ENCODE measurements at places on chromosomes 2 and 18.

GRCh38 chr18:1438458-1438910 lies 533.8 kb downstream of the ADCYAP1 start:
- no peak for DNase-seq

- no peak for DNase-seq
Observed at GRCh38 chr2:223980397-223980735, 23.1 kb downstream of the MRPL44 start.

GRCh38 chr2:160687629-160688028 lies 194.0 kb upstream of the RBMS1 start:
- no peak for DNase-seq

GRCh38 chr2:176873403-176873802 lies 339.2 kb upstream of the HNRNPA3 start:
- DNase-seq = no peak

DNA sequence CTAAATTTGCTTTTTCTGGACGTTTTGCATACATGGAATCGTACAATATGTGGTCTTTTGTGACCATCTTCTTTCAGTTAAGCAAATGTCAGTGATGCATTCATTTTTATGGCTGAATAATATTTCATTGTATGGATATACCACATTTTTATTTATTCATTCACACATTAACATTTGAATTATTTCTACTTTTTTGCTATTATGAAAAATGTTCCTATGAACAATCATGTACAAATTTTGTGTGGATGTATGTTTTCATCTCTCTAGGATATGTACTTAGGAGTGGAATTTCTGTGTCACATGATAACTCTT lies 67.4 kb upstream of the TXNDC2 start:
- no peak for DNase-seq

DNA sequence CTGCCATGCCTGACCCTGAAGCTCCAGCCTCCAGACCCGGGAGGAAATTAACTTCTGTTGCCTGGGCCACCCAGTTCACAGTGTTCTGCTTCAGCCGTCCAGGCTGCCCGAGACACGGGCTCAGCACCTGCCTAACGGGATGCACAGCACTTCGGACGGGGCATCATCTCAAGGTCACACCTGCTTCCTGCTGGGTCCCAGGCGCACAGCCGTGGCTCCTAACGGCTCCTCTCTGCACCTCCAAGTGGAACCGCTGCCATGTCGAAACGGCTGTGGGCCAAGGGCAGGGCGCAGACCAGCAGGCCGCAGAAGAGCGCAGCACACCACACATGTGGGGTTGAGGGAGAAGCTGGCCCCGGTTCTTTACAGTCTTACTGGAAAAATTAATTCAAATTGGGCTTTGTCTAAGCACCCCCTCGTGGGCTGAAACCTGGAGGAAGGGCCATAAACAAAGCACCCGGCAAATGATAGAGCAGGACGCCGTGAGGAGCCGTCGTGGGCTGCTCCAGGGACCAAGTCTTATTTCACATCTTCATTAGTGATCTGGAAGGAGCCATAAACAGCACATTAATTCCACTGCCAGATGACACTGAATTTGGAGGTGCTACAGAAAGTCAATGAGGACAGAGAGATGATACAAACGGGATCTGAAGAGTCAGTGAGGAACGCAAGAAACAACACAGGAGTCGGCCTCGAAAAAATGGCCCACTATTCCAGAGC lies 59.6 kb downstream of the EIPR1 start:
- no peak for DNase-seq

- no peak for DNase-seq
Observed at GRCh38 chr2:53813151-53813550, 26.3 kb downstream of the ERLEC1 start.

- peak; percentile 4 for DNase-seq
Observed at GRCh38 chr2:44616667-44617155, 255.0 kb downstream of the CAMKMT start.

DNA sequence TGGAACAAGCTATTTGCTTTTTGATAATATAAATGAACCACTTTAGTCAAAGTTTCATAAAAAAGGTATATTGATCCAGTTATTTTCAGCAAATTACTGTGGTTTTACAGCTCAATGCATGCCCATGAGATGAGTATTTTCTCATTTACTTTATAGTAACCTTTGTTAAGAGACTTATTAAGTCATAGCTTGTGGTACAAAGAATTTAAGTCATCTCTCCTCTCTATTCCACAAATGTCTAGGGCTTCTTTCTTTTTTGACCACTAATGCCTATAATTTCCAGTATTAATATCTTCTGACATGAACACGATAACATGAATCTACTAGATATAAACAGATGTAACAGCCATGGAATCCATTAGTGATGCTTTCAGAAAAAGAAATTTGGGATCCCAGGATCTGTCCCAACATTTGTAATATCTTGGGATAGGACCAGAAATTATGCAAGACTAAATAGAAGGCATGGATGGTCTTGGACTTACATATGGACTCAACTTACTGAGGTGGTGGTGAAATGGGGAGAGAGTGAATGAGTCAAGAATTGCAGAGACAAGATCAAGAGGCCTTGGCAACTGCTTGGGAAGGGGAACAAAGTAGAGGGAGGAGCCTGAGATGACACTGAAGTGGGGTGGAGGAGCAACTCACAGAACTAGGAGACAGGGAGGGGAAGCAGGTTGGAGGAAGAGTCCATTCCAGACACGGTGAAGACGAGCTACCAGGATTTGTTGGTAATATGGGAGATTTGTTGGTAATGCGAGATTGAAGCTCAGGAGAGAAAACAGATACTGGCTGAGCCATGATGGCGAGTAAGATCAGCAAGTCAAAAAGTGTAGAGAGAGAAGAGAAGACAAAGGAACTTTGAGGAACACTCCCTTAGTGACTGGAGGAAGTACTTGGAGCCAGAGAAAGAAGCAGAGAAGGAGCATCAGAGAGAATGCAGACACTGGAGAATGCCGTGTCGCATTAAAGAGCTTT lies 42.4 kb upstream of the KDM3A start:
- no peak for DNase-seq

- no peak for DNase-seq
Observed at GRCh38 chr2:208713066-208713745, 306.6 kb downstream of the PTH2R start.

DNA sequence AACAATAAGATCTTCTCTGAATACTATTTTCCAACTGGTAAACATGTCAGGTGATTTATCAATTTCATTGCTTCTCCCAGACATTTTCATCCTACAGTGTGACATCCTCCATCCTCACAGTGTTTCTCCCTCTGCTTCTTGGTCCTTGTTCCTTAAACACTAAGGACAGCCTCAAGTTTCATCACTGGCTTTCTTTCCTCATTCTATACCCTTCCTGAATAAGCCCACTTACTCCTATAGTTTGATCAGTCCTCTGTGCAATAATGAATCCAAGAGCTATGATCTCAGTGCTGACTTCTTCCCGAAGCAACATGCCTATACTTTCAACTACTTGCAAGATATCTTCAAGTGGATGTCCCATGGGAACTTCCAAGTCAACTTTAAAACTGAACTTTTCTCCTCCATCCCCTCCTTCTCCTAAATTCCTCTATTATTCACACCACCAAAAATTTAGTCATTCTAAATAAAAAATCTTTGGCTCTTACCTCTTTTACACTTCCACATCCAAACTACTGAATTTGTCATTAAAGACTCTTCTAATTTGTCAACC lies 87.6 kb downstream of the FAM228A start:
- DNase-seq = no peak

GRCh38 chr18:24262087-24262486 lies 123.2 kb downstream of the CABYR start:
- DNase-seq = no peak

GRCh38 chr18:36811430-36811829 lies 17.4 kb downstream of the TPGS2 start:
- no peak for DNase-seq

DNA sequence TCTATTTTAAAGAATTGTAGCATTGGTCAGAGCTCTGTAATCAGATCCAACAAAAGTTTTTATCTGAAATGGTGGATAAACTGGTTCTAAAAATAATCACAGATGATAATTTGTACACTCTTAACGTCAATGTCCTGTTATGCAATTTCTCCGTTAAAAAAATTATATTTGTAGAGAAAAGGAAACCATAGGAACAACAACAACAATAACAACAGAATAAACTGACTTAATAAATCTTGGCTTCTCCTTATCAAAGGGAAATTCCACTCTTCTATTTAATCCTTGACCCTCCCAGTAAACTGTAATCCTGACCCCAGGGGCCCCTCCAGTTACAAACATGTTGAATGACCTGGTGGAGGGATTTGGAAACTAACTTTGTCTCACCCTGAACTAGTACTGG lies 78.6 kb upstream of the ZFP36L2 start:
- DNase-seq = no peak

DNA sequence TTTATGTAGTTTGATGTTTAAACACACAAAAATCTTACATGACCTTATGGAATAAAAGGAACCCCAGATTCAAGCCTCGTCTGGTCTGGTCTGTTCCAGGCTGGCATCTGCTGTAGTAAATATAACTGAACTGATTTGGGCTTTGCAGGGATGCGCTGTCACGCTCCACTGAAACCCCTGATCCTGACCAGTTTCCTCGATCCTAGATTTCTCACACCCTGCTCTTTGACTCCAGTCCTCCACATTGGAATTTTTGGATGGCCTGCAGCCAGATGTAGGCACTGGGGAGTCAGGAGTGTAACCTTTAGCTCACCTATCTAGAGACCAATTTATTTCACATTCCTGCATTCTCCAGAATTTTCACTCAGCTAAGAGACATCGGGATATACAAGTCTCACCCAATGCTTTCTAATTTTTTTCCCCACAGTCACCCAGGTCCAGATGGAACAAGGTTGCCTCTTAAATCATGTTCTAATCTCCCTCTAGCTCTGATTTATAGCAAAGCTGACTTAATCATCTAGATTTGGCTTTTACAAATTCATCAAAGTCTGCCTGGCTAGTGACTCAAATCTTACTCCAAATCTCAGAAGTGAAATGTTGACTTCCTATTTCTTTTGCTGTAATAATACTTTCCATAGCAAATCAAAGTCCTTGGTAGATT lies 219.6 kb downstream of the CD226 start:
- no peak for DNase-seq

- DNase-seq = no peak
Observed at GRCh38 chr2:196489371-196489770, 150.1 kb upstream of the CCDC150 start.

DNA sequence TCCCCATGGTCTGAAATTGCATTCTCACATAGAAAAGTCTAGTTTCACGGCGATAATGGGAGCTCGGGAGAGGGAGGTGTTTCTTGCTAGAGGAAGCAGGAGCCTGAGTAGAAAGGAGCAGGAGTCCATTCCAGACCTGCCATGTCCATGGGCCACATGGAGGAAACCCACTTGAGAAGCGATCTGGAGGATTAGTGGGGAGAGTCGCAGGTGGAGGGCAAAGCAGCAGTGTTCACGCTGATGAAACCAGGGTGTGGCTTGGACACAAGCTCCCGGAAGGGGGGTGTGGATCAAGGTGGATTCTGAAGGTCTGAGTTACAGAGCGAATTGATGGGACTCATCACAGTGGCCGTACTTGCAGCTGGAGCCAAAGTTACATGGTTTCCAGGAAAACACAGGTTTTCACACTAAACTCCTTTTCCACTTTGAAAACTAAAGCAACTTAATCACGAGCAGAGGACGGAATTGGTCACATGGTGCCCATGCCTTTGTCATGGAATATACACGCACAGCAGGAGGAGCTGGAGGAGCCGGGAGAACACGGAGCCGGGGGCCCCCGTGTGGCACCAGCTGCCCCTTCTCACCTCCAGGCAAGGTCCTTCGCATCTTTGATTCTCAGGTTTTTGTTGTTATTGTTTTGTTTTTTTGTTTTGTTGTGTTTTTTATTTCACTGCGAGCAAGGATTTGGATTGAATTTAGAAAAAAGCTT lies 255.1 kb upstream of the MYT1L start:
- DNase-seq = no peak

DNA sequence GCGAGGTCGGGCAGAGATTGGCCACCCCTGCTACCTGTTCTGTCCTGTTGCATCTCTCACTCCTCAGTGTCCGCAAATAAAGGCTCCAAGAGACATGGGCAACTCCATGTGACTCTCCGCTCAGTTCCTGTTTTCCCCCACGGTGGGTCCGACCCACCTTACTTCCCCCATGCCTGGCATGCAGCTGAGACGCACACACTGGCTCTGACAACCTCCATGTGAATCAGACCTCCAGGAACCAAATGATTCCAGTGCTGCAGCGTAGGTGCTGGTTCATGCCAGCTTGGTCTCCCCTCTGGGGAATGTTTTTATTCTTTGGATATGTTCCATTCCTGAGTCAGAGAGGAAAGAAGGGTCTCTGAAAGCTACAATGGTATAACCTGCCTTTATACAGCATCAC lies 221.5 kb downstream of the SH3RF3 start:
- DNase-seq = no peak

DNA sequence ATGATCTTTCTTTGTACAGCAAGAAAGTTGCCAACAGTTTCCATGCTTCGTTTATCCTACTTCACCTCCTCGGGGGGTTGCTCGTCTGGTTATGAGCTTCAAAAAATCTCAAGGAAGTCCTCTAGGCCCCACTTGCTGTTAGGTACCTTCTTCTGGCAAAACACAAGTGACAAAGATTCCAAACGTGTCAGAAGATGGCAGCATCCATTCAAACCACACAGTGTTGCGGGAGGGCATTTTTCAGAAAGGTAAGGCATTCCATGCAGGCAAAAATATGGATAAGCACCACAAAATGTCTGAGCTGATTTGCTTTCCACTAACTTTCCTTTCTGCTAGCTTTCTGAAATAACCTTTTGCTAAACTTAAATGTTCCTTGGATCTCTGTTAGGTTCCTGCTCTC lies 13.2 kb upstream of the OR6B3 start:
- no peak for DNase-seq

All from stimulated activated CD4-positive, alpha-beta T cell treated with anti-CD3 and anti-CD28 coated beads, Interleukin-12 subunit alpha, Interleukin-12 subunit beta, amount 100 ng/mL, for 48 hours (primary cell).